Kidney glomerular epithelial cell (primary cell): ENCODE measurements at places on chromosomes 1 and 21.

GRCh38 chr1:230342019-230342418, 84.1 kb downstream of the PGBD5 start:
- no peak for DNase-seq

GRCh38 chr1:89908672-89909436, 86.1 kb upstream of the ZNF326 start:
- peak; percentile 21 for DNase-seq

GRCh38 chr1:183987593-183988318, 49.8 kb downstream of the COLGALT2 start:
- DNase-seq: no peak

DNA sequence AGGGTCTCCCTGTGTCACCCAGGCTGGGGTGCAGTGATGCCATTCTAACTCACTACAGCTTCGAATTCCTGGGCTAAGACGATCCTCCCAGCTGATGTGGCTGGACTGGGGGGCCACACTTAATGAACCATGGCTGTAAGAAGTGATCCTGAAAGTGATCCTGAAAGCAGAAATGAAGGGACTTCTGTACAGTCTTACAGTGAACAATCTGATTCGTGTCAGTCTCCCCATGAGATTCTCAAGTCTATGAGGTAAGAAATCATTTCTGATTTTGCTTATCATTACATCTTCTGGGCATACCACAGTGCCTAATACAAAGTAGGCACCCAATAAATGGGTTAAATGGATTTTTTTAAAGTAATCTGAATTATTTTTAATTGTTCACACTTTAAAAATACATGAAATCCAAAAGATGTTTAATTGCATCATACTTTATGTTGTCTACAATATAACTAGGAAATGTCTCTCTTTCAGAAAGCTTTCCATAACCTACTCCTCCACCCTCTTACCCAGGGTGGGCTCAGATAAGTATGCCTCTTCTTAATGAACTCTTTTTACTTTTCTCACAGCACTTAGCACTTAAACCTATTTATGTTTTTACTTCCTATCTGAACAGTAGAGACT, 21.5 kb downstream of the TUT4 start:
- DNase-seq: no peak

GRCh38 chr1:56547977-56548376, 31.4 kb downstream of the PLPP3 start:
- no peak for DNase-seq

- DNase-seq: no peak
Measured at GRCh38 chr1:11525516-11525915, 46.6 kb downstream of the DISP3 start.

GRCh38 chr1:26259005-26259404, 20.9 kb upstream of the SH3BGRL3 start:
- no peak for DNase-seq

DNA sequence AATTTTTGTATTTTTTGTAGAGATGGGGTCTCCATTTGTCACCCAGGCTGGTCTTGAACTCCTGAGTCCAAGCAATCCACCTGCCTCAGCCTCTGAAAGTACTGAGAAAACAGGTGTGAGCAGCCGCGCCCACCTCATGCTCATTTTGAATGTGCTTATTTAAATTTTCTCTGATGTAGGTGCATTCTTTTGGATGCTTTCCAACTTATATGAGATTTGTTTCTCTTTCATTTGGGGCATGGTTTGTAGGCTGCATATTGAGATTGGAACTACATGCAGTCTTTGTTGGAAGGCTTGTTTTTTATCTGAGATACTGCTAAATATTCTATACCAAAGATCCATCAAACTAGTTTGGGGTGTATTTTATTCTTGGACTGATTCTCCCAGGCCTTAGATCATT, 81.0 kb upstream of the IVNS1ABP start:
- no peak for DNase-seq

GRCh38 chr21:25790122-25790877, 55.5 kb downstream of the GABPA start:
- peak; percentile 82 for DNase-seq

- no peak for DNase-seq
Measured at GRCh38 chr1:175536921-175537320, 206.5 kb downstream of the TNR start.

- DNase-seq: no peak
Measured at GRCh38 chr21:40575976-40576375, 271.0 kb downstream of the DSCAM start.

- no peak for DNase-seq
Measured at GRCh38 chr21:45074818-45075595, 627 bp downstream of the ADARB1 start.

DNA sequence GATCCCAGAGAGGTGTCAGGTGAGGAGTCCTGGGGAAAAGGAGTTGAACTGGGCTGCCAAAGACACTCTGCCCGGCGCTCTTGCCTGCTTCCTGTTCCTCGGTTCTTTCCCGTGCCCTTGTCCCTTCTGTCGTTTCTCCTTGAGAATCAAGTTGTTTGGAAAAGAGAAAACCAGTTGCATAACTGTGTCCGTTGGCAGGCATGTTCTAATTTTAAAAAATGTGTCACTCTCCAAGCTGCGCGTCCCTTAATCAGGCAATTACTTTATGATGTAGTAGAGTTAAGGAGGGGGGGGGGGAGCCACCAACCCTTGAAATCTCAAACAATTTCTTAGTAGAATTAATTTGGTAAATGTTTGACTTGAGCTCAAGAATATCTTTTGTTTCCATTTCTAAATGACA, 105.9 kb upstream of the IGSF21 start:
- DNase-seq: no peak

DNA sequence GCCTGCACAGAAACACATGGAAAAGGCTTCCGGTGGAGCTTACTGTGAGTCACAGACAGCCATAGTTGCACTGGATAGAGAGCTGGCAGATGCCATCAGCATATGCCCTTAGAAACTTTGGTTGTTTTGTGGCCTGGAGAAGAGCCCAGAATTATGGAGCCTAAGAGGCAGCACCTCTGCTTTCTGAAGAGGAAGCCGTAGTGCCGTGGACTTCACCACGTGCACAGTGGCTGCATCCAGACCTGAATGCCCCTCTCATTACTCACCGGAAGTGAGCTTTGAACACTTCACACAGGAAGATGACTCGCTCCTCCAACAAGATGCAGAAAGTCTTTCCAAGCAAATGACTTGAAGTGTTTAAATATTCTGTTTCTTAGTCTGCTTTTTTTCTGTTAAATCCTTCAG, 28.4 kb downstream of the JUN start:
- peak; percentile 88 for DNase-seq

DNA sequence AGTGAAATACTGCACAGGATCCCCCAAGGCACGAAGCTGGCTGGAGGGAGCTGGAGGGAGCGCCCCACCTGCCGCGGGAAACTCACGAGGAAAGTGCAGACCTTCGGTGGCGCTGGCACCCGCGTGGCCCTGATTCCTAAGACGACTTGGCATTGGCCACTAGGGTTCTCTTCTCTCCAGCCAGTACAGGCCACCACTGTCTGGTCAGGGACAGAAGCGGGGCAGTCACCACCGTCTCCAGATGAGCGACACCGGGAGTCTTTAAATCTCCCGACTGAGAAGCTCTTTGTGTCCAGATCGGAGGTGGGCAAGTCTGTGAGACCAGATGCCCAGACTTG, 19.2 kb upstream of the CHIA start:
- no peak for DNase-seq

- DNase-seq: no peak
Measured at GRCh38 chr1:213982289-213982671, 5.5 kb upstream of the PROX1 start.

DNA sequence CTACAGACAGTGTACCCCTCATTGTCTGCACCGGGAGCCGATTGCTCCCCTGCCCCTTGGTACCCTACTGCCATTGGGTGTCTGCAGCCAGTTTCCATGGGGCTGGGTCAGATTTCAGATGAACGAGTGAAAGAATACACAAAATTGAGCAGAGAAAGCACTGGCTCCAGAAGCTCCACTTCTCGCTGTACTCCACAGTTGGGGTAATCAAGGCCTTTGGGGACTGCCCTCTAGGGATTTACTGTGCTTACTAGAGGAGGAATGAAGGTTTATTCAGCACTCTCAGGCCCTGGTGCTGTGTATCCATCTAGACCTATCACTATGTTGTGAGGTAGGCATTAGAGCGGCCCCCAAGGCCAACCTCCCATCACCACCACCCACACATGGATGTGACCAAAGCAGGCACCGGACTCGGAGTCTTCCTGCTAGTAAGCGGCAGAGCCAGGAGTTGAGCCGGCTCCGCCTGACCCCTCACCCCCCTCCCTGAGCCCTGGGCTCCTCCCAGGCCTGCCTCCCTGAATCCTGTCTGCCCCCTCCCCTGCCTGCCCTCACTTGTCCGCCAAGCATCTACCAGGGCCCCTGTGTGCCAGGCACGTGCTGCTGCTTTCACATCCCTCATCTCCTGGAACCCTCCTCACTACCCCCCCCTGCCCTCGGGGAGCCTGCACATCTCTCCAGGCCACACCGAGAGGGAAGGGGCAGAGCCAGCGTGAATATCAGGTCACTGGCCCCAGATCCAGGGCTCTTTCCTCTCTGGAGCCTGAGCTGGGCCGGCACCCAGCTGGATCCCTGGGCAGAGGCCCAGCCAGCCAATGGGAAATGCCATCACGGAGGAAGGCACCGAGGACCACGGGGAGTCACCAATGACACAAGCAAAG, 23.3 kb downstream of the KCNN3 start:
- no peak for DNase-seq

DNA sequence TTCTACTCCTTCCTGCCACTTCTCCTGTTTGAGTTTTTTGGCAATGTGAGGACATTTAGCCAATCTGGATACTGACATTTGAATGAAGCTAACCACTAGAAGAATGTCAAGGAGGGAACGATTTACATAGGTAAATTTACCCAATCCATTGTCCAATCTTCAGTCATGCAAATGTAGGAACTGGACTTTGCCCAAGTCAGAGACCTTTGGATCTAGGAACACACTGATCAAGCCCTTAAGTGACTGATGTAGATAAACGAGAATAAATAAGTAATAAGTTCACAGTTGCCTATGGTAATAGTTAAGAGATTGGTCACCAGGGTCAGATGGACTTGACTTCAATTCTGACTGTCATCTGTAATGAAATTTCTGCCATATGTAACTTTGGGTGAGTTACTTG, 177.6 kb downstream of the FGGY start:
- no peak for DNase-seq

- no peak for DNase-seq
Measured at GRCh38 chr1:229822026-229822425, 196.0 kb downstream of the URB2 start.

DNA sequence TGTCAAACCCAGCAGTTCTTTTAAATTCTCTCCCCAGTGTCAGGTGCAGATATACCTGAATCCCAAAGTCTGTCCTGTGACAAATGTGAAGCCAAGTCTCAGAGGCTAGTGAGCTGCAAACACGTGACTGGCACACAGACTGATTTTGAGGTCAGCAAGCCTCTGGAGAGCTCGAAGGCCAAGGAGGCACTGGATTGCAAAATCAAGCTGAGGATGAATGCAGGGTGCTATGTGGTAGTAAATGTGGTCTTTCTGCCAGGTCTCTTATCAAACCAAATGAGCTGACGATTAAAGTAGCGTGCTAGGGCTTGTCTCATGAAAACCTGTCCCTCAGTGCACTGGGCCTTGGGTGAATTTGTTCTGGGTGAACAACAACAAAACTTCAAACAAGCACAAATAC, 20.6 kb downstream of the GPR3 start:
- no peak for DNase-seq

DNA sequence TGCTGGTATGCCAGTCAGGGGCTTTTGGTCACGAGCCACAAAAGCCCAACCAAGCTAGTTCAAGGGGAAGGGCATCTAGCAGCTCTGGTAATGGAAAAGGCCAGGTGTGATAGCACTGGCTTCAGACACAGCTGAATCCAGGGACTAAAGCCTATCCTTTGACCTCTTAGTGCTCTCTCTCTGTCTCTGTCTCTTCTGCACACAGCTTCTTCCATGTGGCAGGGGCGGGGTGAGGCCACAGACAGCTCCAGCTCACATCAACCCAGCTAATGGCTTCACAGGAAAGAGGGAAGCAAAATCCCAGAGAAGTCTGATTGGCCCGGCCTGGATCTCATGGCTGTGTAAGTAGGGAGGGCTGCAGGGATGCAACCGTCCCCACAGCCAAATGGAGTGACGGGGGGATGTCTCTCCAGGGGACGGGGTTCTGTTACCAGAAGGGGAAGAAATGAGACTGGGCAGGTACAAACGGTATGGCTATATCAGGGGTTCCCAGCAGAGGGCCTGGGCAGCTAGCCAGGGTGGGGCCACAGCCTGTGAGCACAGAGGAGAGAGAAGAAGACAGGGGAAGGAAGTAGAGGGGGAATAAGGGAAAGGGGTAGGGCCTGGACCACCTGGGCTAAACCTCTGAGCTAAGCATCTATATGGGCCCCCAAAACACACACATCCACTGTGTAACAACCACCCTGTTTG, 42.4 kb downstream of the FBXO2 start:
- DNase-seq: no peak

GRCh38 chr1:100708476-100709062, 11.0 kb upstream of the VCAM1 start:
- DNase-seq: no peak

GRCh38 chr1:186536273-186536890, 75.5 kb upstream of the PDC start:
- DNase-seq: no peak

GRCh38 chr1:17335821-17336710, 28.1 kb downstream of the PADI4 start:
- DNase-seq: peak; percentile 13

- no peak for DNase-seq
Measured at GRCh38 chr1:226644541-226645176, 94.4 kb downstream of the ITPKB start.

- DNase-seq: peak; percentile 37
Measured at GRCh38 chr1:218890451-218890850, 283.2 kb upstream of the LYPLAL1 start.

- no peak for DNase-seq
Measured at GRCh38 chr21:34266351-34266750, 97.5 kb upstream of the KCNE2 start.

DNA sequence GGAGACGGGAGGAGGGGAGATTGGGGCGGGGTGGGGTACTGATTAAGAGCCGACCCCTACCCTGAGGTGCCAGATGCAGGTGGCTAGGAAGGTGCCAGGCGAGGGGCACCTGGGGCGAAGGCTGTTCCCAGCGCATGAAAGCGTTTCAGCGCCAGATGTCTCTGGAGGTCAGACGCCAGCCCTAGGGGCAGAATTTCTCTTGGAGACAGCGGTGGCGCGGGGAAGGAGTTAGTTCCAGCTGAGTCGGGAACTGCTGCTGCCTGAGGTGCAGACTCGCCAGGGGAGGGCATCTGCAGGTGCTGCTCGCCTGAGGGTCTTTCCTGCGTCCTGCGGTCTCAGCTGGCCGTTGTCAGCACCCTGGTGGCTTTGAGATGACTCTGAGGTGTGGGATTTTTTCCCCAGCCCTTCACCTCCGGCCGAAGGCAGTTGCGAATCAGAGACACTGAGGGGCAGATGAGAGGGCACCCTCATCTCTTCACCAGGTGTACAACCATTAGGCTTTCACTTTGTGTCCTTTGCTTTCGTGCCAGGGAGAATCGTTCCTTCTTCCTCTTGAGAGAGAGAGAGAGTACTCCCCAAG, 539 bp downstream of the CGN start:
- DNase-seq: no peak

- DNase-seq: no peak
Measured at GRCh38 chr1:35932158-35932636, 1.3 kb downstream of the AGO3 start.

GRCh38 chr1:91732291-91733107, 153.5 kb downstream of the TGFBR3 start:
- DNase-seq: peak; percentile 84
